ENCODE measurements at places on chromosomes 11 and 22.

DNA sequence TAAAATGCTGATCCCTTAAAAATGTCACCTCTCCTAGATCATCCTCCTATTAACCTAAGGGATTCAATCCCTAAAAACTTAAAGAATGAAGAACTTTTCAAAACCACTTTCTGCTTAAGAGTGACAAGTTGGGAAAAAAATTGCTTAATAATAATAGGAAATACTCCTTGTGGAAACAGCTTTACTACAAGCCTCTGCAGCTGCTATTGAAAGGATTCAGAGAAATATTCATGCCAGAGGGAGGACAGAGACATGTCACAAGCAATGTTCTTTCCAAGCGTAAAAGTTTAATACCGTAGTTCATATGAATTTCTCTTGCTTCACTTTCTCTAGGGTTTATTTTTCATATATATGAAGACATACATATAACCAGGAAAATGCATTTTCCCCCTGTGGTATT is 98.2 kb downstream of the ARHGAP20 start:
- DNase-seq, result no peak

DNA sequence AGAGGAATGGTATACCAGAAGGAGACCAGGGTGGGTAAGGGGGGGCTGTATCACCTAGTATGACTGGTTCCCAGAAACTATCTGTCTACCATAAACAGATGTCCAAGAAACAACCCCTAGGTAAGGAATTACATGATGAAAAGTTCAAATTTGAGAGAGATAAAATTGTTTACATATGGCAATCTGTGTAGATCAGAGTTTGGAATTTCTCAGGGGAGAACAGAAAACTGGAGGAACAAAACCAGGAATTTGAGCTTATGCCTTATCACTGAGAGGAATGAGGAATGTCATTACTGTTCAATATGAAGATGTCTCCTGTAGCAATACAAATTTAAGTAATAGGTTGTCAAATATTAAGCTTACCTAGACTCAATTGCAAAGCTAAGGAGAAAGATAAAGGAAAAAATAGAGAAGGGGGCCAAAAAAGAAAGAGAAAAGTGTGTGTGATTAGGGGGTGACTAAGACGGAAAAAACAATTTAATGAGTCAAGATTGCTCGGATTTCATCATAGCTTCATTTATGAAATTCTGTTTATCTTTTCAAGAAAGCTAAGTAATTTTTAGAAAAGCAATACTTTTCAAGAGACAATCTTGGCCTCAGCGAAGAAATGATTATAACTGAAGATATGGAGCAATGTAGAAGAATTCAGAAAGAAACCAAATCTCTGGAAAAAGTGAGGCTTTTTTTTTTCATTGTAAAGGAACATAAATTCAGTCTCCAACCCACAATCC is 117.8 kb downstream of the APOL5 start:
- no peak for DNase-seq

GRCh38 chr11:31968461-31969358 is 122.2 kb upstream of the RCN1 start:
- no peak for DNase-seq

DNA sequence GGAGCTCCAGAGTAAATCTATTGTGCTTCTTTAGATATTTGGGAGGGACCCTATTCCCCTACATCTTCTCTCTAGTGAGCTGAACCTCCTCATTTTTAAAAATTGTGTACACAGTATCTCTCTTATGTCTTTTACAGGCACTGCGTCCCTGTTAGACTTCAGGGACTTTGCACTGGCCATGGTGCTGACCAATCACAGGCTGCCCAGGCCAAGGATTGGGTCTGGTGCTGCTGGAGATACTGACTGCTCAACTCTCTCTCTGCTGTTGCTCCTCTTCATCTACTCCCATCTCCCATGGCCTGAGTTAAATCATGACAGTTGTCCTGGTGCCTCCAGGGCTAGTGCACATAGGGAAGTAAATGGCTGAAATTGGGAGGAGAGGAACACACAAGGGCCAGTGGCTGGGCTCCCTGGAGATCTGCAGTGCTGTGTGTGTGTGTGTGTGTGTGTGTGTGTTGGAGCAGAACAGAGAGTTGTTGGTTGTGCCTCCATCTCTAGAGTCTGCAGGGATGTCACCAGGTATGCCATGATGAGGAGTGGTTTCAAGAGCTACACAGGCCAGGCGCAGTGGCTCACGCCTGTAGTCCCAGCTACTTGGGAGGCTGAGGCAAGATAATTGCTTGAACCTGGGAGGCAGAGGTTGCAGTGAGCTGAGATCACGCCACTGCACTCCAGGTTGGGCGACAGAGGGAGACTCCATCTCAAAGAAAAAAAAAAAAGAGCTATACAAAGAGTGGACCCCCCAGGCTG is 155.3 kb downstream of the ST3GAL4 start:
- DNase-seq, result no peak

DNA sequence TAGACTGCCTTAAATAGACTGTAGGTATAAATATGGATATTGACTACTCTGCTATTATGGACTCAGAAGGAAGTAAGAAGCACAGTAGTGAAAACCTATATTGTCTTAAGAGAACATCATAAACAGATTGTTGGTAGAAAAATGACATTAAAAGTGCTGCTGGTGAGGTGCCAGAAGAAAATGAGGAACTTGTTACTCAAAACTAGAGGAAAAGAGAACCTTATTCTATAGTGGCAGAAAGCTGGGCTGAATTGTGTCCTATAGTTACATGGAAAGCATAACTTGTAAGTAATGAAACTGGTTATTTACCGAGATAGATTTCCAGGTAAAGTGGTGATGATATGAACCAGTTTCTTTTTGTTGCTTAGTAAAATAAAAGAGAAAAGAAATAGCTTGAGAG is 109.7 kb upstream of the CTSC start:
- no peak for DNase-seq

GRCh38 chr22:46619240-46619829 is 851 bp upstream of the GRAMD4 start:
- no peak for DNase-seq

GRCh38 chr11:12159351-12160099 is 49.1 kb downstream of the MICAL2 start:
- DNase-seq, result no peak

- DNase-seq, result no peak
Measured at GRCh38 chr11:100208207-100208606, 478.9 kb upstream of the ARHGAP42 start.

DNA sequence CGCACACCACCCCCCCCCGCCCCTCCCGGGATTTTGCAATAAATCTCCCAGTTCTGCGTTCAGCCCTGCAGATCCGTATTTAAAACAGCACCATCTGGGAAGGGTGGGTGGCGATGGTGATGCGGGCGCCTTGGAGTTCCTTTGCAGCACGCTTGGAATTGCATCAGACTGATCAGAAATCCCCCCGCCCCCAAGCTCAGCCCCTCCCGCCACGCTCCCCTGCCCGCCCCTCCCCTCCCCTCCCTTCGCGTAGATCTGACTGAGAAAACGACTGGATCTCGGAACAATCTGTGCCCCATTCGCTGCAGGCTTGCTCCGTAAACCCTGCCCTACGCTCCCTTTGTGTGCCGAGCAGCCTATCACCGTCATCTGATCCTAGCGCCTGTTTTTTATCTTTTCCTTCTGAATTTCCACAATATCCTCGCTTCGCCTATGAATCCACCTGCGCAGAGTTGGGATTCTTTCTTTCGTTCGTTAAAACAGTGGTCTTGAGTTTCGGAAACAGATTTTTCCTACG is 18.1 kb upstream of the BDNF start:
- DNase-seq, result no peak

DNA sequence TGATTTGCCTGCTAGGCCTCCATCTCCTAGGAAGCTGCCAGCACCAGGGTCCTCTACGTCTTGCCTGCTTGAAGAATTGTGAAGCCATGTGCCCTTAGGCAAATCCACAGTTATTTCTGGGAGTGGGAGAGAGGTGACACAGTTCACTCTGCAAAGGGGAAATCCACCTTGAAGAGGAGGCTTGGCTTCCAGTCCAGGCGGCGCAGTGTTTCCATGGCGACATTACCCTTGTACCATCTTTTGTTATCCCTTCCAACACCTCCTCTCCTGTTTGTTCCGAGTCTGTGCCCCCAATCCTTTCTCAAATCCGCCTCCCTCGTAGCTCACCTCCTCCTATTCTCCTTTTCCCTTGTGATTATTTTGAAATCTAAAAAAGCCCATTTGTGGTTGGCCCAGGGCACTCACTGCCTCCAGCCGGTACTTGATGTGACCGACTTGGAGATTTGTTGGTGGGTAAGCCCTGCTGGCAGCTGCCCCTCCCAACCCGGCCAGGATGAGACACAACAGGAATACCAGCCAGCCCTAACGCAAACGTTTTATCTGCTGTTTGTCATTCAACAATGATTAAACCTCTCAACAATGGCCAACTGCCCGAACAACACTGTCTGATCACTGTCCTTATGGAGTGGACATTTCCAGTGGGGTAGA is 18.4 kb downstream of the SYT13 start:
- no peak for DNase-seq

- DNase-seq, result no peak
Measured at GRCh38 chr22:19674129-19674928, 40.0 kb upstream of the SEPTIN5 start.

GRCh38 chr11:132564091-132564885 is 968.0 kb downstream of the OPCML start:
- no peak for DNase-seq

- DNase-seq, result no peak
Measured at GRCh38 chr11:104594228-104594958, 303.9 kb downstream of the CASP12 start.

DNA sequence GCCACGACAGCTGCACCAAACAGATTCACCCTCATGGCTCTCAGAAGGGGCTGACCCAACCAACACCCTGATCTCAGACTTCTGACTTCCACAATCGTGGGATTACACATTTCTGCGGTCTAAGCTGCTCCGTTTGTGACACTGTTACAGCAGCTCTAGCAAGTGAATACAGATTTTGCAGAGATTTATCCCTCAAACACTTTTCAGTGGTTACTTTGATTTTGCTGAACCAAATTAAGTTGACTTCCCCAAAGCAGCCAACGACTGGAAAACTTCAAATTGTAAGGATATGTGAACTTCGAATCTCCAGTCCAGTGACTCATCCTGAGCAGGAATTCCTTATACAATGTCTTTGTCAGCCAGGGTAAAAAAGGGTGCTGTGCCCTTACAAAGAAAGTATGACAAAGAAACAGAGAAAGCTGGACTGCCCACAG is 14.8 kb upstream of the INCENP start:
- no peak for DNase-seq

GRCh38 chr11:9687711-9688477 is 24.0 kb downstream of the SWAP70 start:
- no peak for DNase-seq

DNA sequence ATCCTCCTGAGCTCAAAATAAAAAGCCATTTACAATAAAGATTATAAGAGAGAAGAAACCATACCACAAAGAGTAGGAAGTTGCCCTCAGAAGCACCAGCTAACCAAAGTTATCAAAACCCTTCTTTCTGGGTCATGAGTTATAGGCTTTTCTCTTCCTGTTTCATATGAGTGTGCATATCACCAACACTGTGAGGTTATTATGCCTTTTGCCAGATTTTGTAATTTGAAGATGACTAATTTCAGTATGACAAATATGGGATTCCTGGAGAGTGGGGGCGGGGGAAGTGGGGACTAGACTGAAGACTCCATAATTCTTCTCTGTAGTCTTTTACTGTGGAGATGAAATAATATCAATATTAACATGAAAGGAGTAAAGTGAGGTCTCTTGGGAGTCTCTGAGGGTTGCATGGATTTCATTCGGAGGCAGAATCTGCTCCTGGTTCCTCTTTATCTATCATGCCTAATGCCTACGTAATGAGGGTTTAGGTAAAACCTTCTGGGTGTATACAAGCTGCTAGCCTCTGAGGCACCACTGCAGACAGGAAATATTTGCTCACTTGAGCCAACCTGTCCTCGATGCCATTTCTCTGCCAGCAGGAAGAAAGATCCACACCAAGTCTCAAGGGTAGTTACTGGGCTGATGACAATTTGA is 2.1 kb downstream of the LPXN start:
- peak; percentile 57 for DNase-seq

- no peak for DNase-seq
Measured at GRCh38 chr11:122984186-122985011, 2.8 kb upstream of the BSX start.

GRCh38 chr11:79686703-79687419 is 246.0 kb upstream of the TENM4 start:
- no peak for DNase-seq

- no peak for DNase-seq
Measured at GRCh38 chr11:70040869-70041501, 37.1 kb upstream of the ANO1 start.

- DNase-seq, result no peak
Measured at GRCh38 chr11:82046778-82047177, 686.9 kb downstream of the FAM181B start.

DNA sequence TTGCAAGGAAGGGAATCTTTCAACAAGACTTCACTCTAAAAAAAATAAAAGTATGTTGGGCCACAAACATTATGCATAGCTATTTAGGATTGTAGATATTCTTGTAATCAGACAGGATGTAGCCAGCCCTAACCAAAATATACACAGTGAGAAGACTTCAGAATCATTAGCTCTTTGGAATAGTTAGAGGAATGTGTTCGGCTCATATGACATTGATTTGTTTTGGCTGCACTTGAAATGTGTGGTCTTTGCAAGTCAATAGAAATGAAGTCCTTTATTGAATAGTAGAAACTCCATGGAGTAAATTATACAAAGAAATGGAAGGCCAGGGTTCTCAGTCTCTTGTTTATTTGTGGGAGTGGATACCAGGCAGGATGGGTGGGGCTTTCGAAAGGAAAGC is 692.1 kb downstream of the NTM start:
- no peak for DNase-seq

- no peak for DNase-seq
Measured at GRCh38 chr22:23915290-23915689, 21.1 kb downstream of the MIF start.

DNA sequence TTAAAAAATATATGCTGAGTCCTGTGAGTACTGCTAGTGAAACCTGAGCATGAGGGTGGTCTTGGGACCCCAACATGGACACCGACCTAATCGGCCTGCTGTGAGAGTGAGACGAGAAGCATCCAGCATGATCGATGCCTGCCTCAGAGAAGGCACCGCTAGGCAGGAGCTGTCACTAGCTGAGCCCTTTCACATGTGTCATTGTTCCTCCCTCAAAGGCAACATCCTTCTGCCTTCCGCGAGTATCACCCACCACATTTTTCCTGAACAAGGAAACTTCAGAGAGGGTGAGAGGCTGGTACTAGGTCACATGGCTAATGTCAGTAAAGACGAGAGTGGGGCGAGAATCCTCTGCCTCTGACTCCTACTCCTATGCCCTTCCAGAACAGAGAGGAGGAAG is 35.6 kb downstream of the AP1B1 start:
- DNase-seq, result no peak

GRCh38 chr11:59810911-59811259 is 307 bp upstream of the MRPL16 start:
- no peak for DNase-seq

DNA sequence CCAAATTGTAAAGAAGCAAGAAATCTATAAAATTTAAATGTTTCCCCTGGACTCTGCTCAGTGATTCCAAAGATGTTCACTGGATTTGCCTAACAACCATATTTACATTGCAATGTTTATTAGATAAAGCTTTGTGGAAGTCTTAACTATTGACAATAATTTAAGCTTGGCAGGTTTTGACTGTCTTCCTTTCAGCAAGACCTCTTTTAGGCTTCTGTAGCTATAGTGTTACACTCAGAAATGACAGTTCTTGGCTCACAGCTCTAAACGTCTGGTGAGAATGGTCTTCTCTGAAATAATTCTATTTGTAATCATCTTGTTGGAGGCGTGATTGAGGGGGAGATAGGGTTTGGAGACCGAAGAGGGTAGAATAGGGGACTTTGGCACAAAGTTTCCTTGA is 44.8 kb upstream of the CRTAM start:
- no peak for DNase-seq

Measured in immature natural killer cell (primary cell).